ENCODE measurements at places on chromosomes 2 and 18.

DNA sequence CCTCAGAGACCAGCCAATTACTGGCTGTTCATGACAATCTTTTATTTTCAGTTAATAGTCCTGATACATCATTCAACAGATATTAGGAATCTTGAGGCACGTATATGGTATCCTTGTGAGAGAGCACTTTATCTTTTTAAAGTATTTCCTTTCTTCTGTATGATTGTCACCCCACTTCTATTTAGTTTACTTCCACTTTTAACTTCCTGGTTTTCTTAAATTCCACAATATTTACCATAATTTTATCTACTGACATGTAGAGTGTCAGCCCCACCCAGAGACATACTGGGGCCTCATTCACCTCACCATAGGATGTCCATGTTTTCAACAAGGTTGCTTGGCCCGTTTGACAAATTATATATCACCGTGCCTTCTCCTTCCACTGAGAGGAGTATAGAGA, 182.9 kb upstream of the ID2 start:
- no peak for DNase-seq

- no peak for DNase-seq
Observed at GRCh38 chr2:62203459-62203858, 7.5 kb downstream of the B3GNT2 start.

GRCh38 chr2:189350540-189351209, 90.6 kb upstream of the WDR75 start:
- no peak for DNase-seq

GRCh38 chr2:231187736-231188505, 10.5 kb upstream of the ARMC9 start:
- DNase-seq, result no peak

GRCh38 chr2:235032949-235033348, 81.1 kb downstream of the SH3BP4 start:
- DNase-seq, result no peak

DNA sequence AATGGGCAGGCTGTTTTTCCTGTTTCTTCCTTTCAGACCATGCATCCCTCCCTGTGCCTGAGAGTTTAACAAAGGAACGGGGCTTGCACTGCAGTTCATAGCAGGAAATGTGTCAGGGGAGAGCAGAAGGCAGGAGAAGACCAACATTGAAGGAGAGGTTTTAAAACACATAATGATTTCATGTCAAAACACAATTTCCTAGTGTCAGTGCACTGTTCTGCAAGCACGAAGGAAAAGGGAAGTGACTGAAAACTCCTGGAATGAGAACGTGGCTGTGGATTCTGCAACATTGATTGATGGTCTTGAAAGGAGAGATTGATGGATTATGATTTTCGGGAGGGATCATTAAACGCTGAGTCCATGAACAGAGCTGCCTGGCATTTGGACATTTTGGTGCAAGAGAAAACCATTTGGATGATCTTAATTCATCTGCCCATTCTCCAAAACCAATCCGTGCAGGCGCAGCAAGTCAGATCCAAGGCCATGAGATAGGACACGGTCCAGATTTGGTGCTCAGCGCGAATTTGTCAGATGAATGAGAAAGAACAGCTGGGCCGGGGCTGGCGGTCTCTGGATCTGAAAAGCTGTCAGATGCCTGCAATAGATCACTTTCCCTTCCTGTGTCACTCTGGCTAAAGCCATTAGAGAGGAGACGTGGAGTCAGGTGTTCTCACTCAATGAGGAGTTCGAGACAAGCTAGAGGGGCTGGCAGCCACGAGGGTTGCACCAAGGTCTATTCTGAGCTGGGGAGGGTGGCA, 38.4 kb downstream of the C1QL2 start:
- no peak for DNase-seq

DNA sequence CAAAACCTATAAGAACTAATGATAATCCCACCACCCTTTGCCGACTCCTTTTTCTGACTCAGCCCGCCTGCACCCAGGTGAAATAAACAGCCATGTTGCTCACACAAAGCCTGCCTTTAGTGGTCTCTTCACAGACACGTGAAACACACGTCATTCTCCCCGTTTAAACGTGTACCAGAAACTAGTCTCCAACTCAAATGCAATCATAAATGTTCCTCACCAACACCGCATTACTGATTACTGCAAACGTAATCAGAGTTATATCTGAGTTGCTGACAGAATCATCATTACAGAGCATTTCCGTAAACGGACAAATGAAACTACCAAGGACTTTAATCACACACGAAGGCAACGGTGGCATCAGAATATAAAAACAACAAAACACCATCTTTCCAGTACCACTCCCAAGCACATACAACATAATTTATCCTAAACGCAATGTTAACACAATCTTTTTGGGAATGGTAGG, 1.9 kb downstream of the CLK1 start:
- DNase-seq, result no peak

- no peak for DNase-seq
Observed at GRCh38 chr2:109335631-109336176, 206.7 kb downstream of the SH3RF3 start.

DNA sequence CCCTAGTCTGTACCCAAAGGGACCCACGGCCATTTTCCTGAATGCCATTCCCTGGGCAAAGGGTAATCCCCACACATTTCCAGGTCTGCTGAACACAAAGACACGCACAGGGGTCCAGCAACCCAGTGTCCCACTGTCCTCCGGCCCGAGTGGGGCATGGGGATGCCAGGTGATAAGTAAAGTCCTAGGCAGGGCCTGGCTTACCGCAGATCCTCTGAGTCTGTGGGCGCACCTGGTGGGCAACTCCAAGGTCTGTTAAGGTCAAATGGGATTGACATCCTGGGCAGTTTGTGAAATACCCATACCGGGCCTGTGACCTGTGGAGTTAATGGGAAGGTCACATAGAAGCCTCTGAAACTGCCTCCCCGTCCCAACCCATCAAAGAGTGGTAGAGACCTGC, 116.1 kb downstream of the EIPR1 start:
- no peak for DNase-seq

DNA sequence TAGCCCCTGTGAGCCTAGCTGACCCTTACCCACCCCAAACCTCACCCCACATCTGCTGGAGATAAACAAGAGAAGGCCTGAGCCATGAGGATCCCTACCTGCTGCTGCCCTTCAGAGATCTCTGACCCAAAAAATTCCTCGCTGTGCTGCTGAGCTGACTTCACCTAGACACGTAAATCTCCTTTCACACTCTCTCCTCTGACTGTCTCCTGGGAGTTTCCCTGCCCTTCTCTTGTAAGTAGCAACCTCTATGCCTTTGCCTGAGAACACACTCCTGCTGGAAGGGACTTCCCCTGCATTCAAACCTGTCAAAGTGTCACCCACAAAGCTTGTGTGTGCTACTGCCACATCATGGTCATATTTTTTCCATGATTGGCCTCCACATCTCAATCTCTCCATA, 134.2 kb upstream of the NOL4 start:
- DNase-seq, result no peak

GRCh38 chr2:61774351-61774750, 79.5 kb downstream of the FAM161A start:
- DNase-seq, result no peak

DNA sequence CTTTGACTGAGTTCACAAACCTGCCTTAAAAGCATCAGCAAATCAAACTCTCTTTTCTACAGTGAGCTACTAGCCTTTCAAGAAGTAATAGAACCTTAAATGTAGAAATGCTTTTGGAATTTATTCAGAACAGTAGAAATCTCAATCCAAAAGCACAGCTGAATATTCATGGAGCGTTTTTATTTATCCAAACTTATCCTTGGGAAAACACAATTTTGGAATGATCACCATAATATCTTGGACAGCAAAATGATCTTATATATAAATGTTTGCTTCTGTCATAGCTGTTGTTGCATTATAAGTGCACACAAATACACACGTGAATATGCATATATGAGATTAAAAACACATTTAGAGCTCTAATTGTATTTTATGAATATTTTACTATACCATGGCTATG, 747.3 kb upstream of the PIK3C3 start:
- DNase-seq, result no peak

DNA sequence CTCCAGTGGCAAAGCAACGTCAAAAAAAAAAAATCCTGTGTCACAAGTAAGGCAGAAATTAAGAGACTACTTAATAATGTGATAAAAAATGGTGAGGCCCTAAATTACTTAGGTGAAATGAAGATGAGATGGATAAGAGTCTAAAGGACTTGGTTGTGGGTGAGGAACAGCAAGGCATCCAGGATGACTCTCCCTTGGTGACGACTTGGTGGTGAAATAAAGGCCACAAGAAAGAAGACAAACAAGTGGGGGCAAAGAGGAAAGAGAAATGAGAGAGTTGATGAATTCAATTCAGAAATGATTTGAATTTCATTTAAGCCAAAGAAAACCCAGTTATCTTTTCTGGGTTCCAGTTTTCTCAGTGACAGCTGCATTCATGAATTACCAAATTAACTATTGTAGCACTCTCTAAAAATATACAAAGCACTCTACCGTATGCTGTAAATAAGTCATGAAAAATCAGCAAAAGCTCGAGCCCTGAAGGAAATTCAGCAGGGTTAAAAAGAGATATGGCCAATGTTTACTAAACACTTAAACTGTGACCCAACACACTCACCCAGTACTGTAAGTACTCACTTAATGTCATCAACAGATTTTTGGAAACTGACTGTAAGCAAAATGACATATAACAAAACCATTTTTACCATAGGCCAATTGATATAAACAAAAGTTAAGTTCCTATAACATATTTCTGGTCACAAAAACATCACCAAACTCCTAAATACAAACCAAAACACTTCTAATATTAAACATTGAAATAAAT, 1.4 kb downstream of the METTL8 start:
- no peak for DNase-seq

DNA sequence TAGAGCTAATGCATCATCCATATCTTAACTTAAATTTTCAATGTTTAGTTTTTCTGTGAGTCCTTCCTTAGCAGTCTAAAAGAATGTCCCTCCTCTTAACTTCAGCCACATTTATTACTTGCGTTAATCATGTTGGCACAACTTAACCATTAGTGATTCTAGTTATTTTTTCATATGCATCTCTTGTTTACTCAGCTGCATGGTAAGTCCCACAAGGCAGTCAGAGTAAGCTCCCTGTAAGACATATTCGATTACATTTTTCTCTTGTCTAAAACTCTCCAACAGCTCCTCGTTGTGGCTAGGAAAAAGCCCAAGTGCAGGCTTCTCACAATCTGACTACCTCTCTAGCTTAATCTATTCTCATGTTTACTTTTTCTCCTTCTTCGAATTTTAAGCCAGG, 2045.3 kb upstream of the PIK3C3 start:
- DNase-seq, result no peak

DNA sequence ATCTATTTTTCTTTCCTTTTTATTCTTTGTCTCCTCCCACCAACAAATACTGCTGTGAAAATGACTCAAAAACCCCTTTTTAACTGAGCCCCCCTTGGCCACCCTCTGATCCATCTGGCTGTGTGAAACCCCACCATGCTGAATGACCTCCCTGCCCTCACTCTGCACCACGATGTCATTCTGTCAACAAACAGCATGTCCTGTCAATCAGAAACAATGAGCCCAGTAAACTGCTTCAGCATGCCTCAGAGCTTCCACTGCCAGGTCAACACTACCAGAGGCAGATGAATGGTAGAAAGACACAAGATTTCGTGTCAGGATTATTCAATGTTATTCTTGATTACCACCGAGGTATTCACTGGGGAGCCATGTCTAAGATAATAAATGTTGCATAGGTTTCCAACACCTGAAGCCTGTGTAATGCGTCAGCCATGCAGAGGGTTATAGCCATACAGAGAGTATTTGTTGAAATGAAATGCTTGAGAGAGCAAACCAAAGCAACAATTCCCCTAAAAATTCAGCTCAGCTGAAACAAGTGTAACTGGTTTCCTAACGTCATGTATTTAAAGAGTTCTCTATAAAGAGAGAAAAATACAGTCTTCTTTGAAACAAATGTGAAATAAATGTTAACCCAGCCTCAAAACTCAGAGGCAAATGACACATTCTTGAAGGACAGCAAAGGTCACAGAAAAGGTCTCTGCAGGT, 76.7 kb downstream of the LRP2 start:
- DNase-seq, result no peak

GRCh38 chr2:236939721-236940231, 145.9 kb upstream of the COPS8 start:
- DNase-seq, result no peak

GRCh38 chr2:239964399-239965185, 60.5 kb downstream of the NDUFA10 start:
- DNase-seq, result no peak

- peak; percentile 20 for DNase-seq
Observed at GRCh38 chr2:190534310-190535120, at the start of gene NEMP2. Gene NEMP2 (minus strand): TSS chr2:190534722. CDS start chr2:190534655, 67 bp downstream.

GRCh38 chr2:123500988-123501387, 524.1 kb upstream of the CNTNAP5 start:
- DNase-seq, result no peak

DNA sequence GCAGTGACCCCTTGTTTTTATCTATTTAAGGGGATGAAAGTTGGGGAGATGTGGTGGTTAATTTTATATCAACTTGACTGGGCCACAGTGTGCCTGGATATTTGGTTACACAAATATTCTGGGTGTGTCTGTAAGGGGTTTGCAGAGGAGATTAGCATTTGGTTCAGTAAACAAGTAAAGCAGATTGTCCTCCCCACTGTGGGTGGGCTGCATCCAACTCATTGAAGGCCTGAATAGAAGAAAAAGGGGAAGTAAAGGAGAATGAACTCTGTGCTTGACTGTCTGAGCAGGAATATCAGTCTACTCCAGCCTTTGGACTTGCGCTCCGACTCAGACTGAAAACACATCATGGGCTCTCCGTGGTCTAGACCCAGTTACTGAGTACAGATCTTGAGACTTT, 80.9 kb downstream of the GCA start:
- DNase-seq, result no peak

DNA sequence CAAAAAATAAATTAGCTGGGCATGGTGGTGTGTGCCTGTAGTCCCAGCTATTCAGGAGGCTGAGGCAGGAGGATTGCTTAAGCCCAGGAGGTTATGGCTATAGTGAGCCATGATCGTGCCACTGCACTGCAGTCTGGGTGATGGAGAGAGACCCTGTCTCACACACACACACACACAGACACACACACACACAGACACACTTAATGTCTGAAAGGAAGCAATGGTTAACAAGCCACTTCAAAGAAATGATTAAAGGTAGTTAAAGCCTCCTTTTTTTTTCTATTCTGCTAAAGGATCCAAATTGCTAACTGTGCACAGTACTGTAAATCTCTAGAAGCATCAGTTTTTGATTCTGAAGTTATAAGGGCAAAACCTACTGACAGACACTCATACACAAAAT, 211.1 kb downstream of the TMEM163 start:
- no peak for DNase-seq

GRCh38 chr2:13401312-13401711, 684.6 kb downstream of the TRIB2 start:
- no peak for DNase-seq

DNA sequence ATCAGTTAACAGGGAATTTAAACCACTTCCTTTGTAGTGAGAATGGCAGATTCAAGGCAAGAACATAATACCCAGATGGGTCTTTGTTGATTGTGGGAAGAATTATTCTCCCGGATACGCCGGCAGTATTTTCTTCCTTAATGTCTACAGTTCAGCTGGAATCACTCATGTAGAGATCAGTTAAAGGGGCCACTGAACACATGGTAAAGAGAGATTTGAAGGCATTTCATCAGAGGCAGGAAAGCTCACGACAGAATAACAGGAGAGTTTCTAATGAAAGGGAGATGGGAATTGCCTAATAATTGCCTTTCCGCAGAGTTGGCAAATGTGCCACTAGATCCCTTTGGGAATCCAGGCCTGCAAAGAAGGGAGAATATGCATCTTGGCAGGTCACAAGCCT, 327.7 kb upstream of the ZNF804A start:
- DNase-seq, result no peak

GRCh38 chr2:13745330-13745729, 887.2 kb upstream of the LRATD1 start:
- DNase-seq, result no peak

GRCh38 chr2:96146153-96146880, 1.1 kb upstream of the DUSP2 start:
- no peak for DNase-seq

Data from Panc1 (cell line).